ENCODE measurements at places on chromosomes 5 and 9. TPM values are rescaled to one million over a fixed set of nuclear protein-coding genes. Genes with fewer than 3 reads are reported as not detected.

The PCDHGC5 gene
- 1.2 TPM for total RNA-seq

The GNE gene
- total RNA-seq, result 12.3 TPM

The HARS2 gene
- 31.7 TPM for total RNA-seq

The BHMT gene
- total RNA-seq, result not detected

The TMEM215 gene
- not detected for total RNA-seq

The GOLGA2 gene
- 114 TPM for total RNA-seq

The HTR1A gene
- total RNA-seq, result not detected

The UBLCP1 gene
- 20.3 TPM for total RNA-seq

The TIMD4 gene
- total RNA-seq, result not detected

The SLC34A1 gene
- not detected for total RNA-seq

The SMIM33 gene
- total RNA-seq, result not detected

The RAB3C gene
- total RNA-seq, result not detected

The MELK gene
- 52.1 TPM for total RNA-seq

The WNT8A gene
- not detected for total RNA-seq

The GABBR2 gene
- total RNA-seq, result 9.2 TPM

The ROPN1L gene
- total RNA-seq, result 0.60 TPM

The DROSHA gene
- total RNA-seq, result 90.0 TPM

The SLC6A7 gene
- not detected for total RNA-seq

The TAS2R1 gene
- total RNA-seq, result not detected

The FAM169A gene
- 0.72 TPM for total RNA-seq

The INSL4 gene
- not detected for total RNA-seq

The PLPPR1 gene
- not detected for total RNA-seq
